ENCODE measurements at places on chromosomes 6 and 20. TPM values are rescaled to one million over a fixed set of nuclear protein-coding genes. Genes with fewer than 3 reads are reported as not detected.

GRCh38 chr6:93424303-93425064 is 5.1 kb upstream of the EPHA7 start:
- no peak for DNase-seq

DNA sequence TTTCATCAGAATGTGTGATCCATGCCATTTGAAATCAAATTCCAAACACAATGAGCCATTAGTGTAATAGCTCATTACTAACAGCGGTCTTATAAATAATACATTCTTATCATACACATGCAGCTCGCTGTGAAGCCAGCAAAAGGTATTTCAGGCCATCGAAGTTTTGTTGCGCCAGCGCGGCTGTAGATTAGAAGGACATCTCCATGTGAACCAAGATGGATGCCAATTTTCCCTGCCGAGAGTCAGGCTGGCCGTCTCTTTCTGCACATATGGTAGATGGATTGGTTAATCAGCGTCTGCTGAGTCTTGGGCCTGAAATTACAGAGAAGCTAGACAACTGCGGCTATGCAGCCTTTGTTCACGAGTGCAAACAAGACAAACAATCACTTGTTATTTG is 44.1 kb downstream of the CFAP61 start:
- no peak for DNase-seq

GRCh38 chr20:45752746-45753145 is 30.6 kb downstream of the SPINT4 start:
- DNase-seq: no peak

GRCh38 chr6:109793792-109794191 is 102.7 kb downstream of the FIG4 start:
- peak; percentile 41 for DNase-seq

DNA sequence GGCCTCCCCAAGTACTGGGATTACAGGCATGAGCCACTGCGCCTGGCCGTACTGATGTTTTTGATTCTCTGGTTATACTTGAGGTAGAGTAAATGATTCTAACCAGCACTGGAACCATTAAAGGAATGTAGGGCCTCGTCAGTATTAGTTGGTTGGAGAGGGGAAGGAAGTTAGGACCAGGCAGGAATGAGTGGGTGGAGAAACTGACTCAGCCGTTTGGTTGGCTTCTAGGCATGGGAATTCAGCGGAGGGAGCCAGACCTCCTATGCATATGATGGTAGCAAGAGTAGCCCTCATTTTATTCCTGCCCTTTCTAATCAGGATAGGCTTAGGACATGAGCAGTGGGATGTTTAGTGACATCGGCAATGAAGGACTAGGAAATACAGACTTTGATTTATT is 19.0 kb upstream of the SERINC3 start:
- DNase-seq: no peak

DNA sequence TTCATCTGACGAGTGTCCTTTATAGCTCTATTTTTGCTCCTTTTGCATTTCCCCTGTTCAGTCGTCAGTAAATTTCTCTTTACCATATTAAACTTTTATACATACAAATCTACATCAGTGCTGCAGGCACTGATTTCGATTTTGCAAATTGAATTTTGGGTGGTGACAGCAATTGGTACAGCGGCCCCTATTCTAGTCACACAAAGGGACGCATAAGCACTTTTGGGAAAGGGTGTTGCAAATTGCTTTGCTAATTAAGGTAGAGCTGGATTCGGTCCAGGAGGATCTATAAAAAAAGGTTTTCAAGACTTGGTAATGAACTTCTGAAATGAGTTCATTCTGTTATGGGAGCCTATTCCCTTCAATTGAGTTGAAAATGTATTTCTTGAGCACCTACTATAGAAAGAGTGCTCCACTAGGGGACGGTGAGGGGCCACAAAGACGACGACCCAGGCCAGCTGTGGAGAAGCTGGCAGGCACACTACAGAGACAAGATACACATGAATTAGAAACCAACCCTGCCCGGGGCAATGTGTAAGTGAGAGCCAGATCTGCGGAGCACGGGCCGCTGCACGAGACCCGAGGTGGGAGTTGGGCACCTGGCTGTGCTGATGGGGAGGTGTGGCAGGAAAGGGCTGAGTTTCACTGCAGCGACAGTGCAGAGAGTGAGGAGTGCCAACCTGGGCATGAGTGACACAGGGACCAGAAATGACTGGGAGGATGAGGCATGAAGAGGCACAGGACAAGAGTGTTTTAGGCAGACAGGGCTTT is 5.4 kb downstream of the UQCC2 start:
- DNase-seq: no peak

GRCh38 chr6:37882292-37882691 is 62.8 kb downstream of the ZFAND3 start:
- DNase-seq: no peak

EPPIN gene
- polyA plus RNA-seq: 0.24 TPM

ZNF334 gene
- polyA plus RNA-seq: 48.0 TPM

C6orf141 gene
- 4.9 TPM for polyA plus RNA-seq
